ENCODE measurements at places on chromosomes 4 and X. TPM values are rescaled to one million over a fixed set of nuclear protein-coding genes. Genes with fewer than 3 reads are reported as not detected.

TMSB15A gene
- total RNA-seq = 0.46 TPM

LYAR gene
- total RNA-seq = 7.1 TPM

DMRTC1 gene
- 0.40 TPM for total RNA-seq

ASB9 gene
- 1.9 TPM for total RNA-seq

EFHC2 gene
- 1.9 TPM for total RNA-seq

ATP2B3 gene
- 0.21 TPM for total RNA-seq

NAP1L2 gene
- 2.2 TPM for total RNA-seq

DUSP9 gene
- total RNA-seq = not detected

GPR82 gene
- total RNA-seq = 0.56 TPM

TSPAN6 gene
- total RNA-seq = 154 TPM

CDX4 gene
- total RNA-seq = not detected

PPEF1 gene
- total RNA-seq = not detected

LINC00632 gene
- total RNA-seq = 32.1 TPM

SH2D1A gene
- 0.34 TPM for total RNA-seq

REELD1 gene
- not detected for total RNA-seq

ZCCHC13 gene
- total RNA-seq = not detected

CXXC4 gene
- total RNA-seq = 2.1 TPM

HSFX4 gene
- total RNA-seq = not detected

KCNIP4 gene
- 3.4 TPM for total RNA-seq

NXF3 gene
- 0.47 TPM for total RNA-seq

KDR gene
- total RNA-seq = 4.8 TPM

PDLIM3 gene
- total RNA-seq = 30.8 TPM

FAM236D gene
- not detected for total RNA-seq

HPGD gene
- 208 TPM for total RNA-seq

CXCL11 gene
- total RNA-seq = 0.36 TPM
